ENCODE measurements at places on chromosomes 13 and 19. TPM values are rescaled to one million over a fixed set of nuclear protein-coding genes. Genes with fewer than 3 reads are reported as not detected.
A peak's percentile ranks its signal among the peaks of the same experiment; 100 is the strongest.

DNA sequence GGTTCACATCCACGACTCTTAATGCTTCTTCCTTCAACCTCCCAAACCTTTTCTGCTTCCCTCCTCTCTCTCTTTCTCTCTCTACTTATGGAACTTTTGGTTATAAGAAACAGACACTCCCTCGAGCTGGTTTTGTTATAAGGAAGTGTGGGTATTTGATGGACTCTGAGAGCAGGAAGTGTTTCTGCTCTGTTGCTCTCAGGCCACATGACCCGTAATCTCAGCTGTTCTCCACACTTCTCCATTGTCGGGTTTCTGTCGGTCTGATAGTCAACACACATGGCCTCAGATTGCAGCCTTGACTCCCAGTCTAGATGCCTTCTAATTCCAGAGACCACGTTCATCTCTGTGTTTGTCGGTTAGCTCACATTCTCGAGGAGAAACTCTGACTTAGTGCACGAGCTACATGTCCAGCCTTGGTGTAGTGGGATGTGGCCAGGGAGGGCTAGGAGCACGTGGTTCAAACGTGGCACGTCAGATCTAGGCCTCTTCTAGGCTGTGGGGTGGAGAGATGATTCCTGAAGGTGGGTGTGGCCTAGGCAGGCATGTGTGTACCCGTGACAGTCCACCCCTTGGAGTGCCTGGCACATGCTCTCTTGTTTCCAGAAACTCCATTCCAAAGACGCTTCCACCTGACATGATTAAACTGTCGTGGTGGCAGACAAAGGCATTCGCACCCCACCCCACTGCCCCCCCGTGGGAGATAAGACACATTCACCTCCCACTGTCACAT lies 26.3 kb downstream of the CNFN start:
- peaks cover 26% of the 10 kb centered on the region for H3K36me3 ChIP-seq
- peaks cover 1% of the 10 kb centered on the region for H3K4me1 ChIP-seq
- no peaks in the 10 kb centered on the region for H3K27me3 ChIP-seq
- no peak overlapping the region for H3K4me3 ChIP-seq
- H3K27ac ChIP-seq = no peak overlapping the region
- DNase-seq = no peak

DNA sequence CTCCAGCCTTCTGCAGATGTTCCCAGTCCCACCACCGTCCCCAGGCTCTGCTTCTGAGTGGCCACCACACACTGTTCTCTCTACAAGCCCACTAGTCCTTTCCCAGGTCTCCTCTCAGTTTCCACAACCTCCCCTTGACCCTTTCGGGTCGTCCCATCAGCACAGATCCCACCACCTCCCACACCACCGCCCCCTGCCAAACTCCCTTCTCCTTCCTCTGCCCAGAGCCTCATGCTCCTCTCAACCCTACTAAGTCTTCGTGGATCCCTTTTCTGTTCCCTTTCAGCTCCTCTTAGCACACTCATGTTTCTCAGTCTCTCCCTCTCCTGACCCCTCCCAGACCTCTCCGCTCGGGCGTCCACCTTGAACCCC lies 1.9 kb downstream of the NAPA start:
- no peaks in the 10 kb centered on the region for H3K36me3 ChIP-seq
- H3K27ac ChIP-seq = peak overlapping the region; percentile 100
- peaks cover 33% of the 10 kb centered on the region for H3K4me1 ChIP-seq
- no peaks in the 10 kb centered on the region for H3K27me3 ChIP-seq
- DNase-seq = no peak

ZNF541 gene
- not detected for total RNA-seq

DNA sequence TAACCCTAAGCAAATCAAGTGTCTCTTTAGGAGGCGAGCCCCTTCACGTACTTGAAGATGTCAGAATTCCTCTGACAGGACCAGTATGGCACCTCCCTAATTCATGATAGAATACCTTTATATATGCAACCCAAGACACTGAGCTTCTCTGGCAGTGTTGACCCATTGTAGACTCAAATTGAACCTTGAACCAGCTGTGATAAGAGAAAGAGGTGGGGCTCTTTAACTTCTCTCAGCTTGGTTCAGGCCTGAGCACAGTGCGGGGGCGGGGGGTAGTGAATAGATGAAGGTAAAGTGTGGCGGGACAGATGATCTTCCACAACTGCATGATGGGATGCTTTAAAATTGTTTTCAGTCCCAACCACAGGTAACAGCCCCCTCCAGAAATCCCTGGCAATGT lies 12.1 kb downstream of the MBNL2 start:
- no peak overlapping the region for H3K27ac ChIP-seq
- H3K4me1 ChIP-seq = peaks cover 36% of the 10 kb centered on the region
- no peak overlapping the region for H3K4me3 ChIP-seq
- peaks cover 21% of the 10 kb centered on the region for H3K36me3 ChIP-seq
- no peak for DNase-seq
- no peaks in the 10 kb centered on the region for H3K27me3 ChIP-seq

- no peaks in the 10 kb centered on the region for H3K4me1 ChIP-seq
- no peak overlapping the region for H3K4me3 ChIP-seq
- H3K27ac ChIP-seq = no peak overlapping the region
- no peak for DNase-seq
Measured at GRCh38 chr19:15161028-15161984, 39.5 kb downstream of the NOTCH3 start.

DNA sequence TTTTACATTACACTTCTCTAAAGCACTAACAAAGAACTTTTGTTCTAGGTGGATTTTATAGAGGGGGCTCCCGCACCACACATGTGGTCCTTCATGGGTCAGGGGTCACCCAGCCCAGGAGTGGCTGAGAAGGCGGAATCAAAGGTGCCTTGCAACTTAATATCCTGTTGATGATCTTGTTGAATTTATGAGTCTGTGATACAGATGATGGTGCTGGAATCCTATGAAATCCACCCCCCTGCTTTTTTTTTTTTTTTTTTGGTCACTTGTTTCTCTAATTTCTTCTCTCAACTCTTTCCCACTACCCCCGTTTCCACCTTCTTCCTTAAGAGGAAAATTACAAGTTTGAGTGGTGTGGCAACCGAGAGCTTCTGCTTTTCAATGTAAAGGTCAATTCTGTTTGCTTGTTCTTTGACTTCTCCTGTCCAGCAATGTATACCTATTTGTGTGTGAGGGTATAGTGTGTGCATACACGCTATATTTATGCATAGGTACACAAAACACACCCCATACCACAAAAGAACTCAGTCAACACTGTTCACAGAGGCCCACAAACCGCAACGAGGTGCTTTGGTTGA lies 4.2 kb upstream of the ZIC2 start:
- H3K27ac ChIP-seq = no peak overlapping the region
- DNase-seq = no peak
- H3K36me3 ChIP-seq = no peaks in the 10 kb centered on the region
- no peaks in the 10 kb centered on the region for H3K4me1 ChIP-seq
- H3K4me3 ChIP-seq = no peak overlapping the region

PPP1R13L gene
- 27.2 TPM for total RNA-seq

CPAMD8 gene
- total RNA-seq = 58.6 TPM

DNA sequence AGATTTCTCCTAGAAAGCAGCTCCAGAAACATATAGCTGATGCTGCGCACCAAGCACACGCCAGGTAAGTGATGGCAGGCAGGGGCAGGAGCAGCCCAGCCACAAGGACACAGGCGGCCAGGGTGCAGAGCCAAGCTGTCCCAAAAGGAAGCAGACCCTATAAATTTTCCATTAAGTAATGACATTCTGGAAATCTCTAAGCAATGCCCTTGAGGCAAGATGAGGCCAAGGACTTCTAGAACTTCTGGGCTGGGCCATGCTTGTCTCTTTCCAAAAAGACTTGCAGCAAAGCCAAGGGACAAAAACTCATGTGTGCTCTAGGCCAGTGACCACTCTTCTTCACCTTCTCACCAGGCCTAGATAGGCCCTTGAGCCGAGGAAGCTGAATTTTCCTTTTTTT lies 42.2 kb upstream of the EPHX3 start:
- H3K4me1 ChIP-seq = peaks cover 15% of the 10 kb centered on the region
- peaks cover 8% of the 10 kb centered on the region for H3K36me3 ChIP-seq
- no peak overlapping the region for H3K4me3 ChIP-seq
- H3K27me3 ChIP-seq = no peaks in the 10 kb centered on the region

DNA sequence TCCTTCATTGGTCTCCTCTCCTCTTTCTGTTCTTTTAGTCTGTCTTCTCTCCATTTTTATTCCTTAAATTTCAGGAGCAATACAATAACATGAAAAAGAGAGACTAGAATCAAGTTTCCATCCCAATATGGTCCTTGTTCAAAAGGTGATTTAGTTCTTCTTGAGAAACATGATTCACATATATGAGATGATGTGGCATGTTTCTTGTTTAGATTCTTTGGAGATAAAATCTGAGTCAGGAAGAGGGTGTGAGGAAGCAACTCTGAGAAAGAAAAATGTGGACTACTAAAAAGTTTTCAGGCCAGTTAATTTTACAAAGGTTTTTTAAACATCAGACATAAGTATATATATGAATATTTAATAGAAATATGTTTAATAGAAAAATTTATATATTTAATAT lies 231.4 kb downstream of the OXGR1 start:
- no peaks in the 10 kb centered on the region for H3K36me3 ChIP-seq
- H3K4me1 ChIP-seq = no peaks in the 10 kb centered on the region
- no peak overlapping the region for H3K4me3 ChIP-seq
- H3K27ac ChIP-seq = no peak overlapping the region

DNA sequence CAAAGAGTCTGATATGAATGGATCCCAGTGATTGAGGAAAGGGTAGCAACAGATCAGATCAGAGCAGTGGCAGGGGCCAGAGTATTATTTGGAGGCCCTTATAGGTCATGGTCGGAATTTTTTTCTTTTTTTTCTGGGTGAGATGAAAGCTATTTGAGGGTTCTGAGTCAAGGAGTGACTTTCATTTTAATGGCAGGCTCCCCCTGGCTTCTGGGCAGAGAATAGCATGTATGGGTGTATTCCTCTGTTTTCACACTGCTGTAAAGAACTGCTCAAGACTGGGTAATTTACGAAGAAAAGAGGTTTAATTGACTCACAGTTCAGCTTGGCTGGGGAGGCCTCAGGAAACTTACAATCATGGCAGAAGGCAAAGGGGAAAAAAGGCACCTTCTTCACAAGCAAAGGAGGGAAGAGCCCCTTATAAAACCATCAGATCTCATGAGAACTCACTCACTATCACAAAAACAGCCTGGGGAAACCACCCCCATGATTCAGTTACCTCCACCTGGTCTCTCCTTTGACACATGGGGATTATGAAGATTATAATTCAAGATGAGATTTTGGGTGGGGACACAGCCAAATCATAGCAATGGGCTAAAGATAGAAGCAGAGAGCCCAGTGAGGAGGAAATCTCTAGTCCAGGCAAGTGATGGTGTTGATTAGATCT lies 3.0 kb upstream of the SLC6A16 start:
- peaks cover 24% of the 10 kb centered on the region for H3K36me3 ChIP-seq
- DNase-seq = no peak
- no peaks in the 10 kb centered on the region for H3K27me3 ChIP-seq
- peaks cover 3% of the 10 kb centered on the region for H3K4me1 ChIP-seq

DNA sequence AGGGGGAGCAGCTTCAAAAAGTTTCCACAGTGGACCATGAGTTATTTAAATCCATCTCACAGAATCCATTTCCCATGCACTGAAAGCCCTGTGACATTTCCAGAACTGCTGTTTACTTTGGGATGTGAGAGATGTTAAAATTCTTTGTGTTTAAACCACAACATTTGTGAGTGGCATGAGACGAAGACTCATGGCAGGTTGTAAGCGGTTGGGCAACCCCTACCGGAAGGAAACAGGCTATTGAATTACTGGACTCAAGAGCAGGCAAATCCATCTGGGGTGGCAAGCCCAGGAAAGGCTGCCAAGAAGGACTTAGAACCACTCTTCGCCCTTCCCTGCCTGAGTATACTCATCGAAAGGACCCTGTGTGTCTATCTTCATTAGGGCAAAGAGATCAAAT lies 22.3 kb upstream of the CLDN10 start:
- no peaks in the 10 kb centered on the region for H3K36me3 ChIP-seq
- H3K27ac ChIP-seq = no peak overlapping the region
- H3K4me3 ChIP-seq = no peak overlapping the region
- DNase-seq = no peak

DNA sequence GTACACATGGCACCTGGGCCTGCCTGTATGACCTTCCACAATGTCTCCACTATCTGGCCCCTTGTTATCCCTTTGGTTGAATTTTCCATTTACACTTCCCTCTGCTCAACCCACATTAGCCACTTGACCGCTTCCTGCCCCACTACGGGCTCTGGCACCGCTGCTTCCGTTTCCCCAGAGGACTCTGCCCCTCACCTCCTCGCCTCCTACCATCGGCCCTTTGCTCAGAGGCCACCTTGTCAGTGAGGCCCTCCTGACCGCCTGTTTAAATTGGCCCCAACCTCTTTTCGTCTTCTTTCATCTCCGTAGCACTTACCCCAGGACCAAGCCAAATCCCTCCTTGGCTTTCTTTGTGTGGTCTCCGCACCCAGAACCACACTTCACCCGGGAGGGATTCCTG lies 47.4 kb downstream of the SOX1 start:
- no peaks in the 10 kb centered on the region for H3K36me3 ChIP-seq
- no peaks in the 10 kb centered on the region for H3K4me1 ChIP-seq
- DNase-seq = no peak
- no peak overlapping the region for H3K4me3 ChIP-seq
